Lung microvascular endothelial cell (primary cell): ENCODE measurements at places on chromosomes 1 and 21. TPM values are rescaled to one million over a fixed set of nuclear protein-coding genes. Genes with fewer than 3 reads are reported as not detected.

RASAL2 gene
- 11.8 and 13.1 TPM in 2 replicates for total RNA-seq

TTC39A gene
- 1.6 and 2.4 TPM in 2 replicates for total RNA-seq

RGS5 gene
- 6.0 and 70.6 TPM in 2 replicates for total RNA-seq

GNG12 gene
- total RNA-seq: 149 and 229 TPM in 2 replicates

TNFAIP8L2 gene
- total RNA-seq: 0.20 TPM in 1 of 2 replicates, not detected in the other

PADI2 gene
- under 0.01 and 0.22 TPM in 2 replicates for total RNA-seq

RIPPLY3 gene
- total RNA-seq: not detected in 2 replicates

CHIT1 gene
- not detected in 2 replicates for total RNA-seq
